Kidney epithelial cell (primary cell): ENCODE measurements at places on chromosomes 6 and 20. TPM values are rescaled to one million over a fixed set of nuclear protein-coding genes. Genes with fewer than 3 reads are reported as not detected.

The STMND1 gene
- 0.07 TPM in 1 of 2 replicates, not detected in the other for total RNA-seq

The APOM gene
- 1.3 and 1.8 TPM in 2 replicates for total RNA-seq

DNA sequence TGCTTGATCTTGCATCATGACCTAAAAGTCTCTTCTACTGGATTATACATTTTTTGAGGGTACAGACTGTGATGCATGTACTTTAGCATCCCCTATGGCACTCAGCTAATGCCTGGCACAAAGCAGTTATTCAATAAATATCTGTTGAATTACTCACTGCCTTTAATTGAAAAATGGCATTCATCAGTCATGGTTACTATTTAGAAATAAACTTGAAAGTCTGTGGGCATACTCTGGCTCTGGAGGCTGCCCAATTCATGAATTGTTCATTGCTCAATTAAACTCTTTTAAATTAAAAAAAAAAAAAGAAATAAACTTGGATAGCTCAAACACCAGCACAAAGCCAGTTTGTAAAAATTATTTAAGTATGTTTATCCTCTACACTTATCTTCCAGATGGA is 40.0 kb downstream of the HEBP2 start:
- DNase-seq = no peak

- no peak for DNase-seq
Measured at GRCh38 chr6:136396908-136397307, 107.3 kb upstream of the BCLAF1 start.
